GDM1 (cell line): ENCODE measurements at places on chromosomes 4 and X.

DNA sequence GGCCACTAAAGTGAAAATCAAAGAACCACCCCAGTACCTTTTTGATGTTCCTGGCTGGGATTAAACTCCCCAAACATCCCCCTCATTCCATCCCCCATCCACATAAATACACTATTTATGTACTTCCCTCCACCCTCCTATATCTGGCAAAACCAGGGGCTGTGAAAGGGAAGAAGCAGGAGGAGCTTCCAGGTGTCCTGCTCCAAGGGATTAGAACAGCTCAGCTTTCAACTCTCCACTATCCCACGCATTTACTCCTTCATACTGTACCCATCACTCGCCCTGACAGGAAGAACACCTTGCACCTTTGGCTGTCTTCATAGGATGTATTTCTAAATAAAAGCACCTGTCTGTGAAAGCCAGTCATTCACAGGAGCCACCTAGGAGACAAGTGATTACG is 140.0 kb downstream of the HHIP start:
- no peak for DNase-seq

DNA sequence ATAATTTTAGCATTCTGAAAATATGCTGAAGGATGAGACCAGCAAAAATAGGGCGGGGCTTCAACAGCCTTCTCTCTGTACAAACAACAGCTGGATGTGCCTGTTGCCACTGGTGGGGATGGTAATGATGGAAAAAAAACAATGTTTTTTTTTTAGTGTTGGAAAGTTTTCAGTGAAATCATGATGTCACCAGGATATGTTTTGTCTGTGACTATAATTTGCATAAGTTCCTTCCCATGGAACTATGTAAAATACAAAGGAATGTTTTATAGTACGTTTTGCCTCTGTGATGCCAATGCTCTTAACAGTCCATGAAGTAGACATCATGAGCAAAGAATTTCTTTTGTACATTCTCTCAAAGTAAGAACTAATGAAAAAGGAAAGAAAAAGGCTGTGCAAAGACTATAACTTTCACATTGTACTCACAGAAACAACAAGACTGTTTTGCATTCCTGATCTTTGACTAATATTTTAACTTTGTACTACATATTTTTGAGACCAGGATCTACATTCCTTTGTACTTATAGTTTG is 589.7 kb downstream of the SPRY1 start:
- DNase-seq = no peak

DNA sequence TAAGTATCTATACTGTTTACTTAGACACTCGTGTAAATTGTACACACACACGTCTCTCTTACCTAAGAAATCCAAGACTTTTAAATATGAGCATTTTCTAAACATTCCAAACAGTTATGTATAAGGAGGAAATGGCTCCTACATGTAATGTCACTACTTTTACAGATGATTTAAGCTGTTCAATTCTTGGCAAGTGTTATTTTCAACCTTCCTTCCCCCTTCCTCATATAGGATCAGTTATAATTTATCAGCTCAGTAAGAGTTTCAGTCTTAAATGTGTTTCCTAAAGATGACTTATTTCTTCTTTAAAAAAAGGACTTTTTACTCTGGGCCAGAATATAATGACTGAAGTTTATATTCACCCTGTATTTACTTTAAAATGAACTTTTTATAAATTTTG is 601.1 kb downstream of the ANKRD50 start:
- DNase-seq = no peak

DNA sequence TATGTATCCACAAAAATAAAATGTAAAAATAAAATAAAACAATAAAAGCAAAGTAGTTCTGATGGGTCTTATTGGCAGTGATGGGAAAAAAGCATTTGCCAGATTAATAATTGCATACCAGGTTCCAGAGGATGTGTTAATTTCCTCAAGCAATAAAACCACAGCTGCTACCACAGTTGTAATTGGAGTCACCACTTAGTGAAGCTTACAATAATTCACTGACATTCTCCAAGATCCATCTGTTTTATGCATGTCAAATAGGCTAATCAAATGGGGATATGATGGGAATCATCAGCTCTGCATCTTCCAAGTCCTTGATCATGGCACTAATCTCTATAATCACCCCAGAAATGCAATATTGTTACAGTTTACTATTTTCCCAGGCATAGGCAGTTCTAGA is 123.5 kb upstream of the EMCN start:
- DNase-seq = no peak

- DNase-seq = peak; percentile 23
Measured at GRCh38 chr4:138090150-138090917, 151.8 kb downstream of the SLC7A11 start.

GRCh38 chr4:185566425-185566824 is 31.1 kb upstream of the PDLIM3 start:
- DNase-seq = no peak

DNA sequence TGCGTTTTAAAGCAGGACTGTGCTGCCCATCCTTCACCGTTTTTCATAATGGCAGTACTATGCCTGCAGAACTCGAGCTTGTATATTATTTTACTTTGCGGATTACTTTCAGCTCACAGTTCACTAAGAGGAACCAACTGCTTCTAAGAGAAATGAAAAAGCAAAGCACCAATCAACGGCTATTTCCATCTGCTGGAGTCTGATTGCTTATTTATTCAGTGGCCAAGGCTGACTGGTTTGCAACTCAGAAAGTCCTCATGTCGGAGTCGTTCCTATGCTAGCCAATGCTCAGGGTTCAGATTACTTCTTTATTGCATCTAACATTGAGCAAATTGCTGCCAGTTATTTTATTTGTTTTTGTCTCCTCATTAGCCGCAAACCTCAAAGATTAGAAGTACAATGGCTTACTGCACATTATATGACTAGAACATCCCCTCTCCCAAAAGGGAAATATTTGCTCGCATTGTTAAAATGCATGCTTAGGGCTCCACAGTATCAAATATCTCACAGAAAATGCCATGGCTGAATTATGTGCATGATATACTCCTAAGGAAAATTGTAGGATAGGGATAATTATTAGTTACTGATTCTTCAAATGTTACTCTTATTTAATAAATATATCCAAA is 1628.2 kb upstream of the ADGRL3 start:
- DNase-seq = no peak

- no peak for DNase-seq
Measured at GRCh38 chr4:73272816-73273215, 14.2 kb upstream of the ANKRD17 start.
